Stimulated activated CD4-positive, alpha-beta T cell treated with anti-CD3 and anti-CD28 coated beads, Interleukin-1b, Interleukin-23, amount 100 ng/mL, for 24 hours (primary cell): ENCODE measurements at places on chromosomes 4 and X.

DNA sequence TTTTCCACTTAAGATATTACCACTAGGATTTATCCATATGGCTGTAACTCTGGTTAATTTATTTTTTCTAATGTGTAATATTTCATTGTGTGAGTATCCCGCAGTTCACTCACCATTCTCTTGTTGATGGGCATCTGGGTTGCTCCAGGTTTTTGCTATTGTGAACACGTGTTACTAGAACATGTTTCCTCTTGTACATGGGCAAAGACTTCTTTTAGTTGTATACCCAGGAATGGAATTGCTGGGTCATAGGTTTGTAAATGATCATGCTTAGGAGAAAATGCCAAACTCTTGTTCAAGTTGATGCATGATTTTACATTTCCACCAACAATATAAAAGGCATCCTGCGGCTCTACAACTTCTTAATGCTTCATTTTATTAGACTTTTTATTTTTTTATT lies 26.8 kb downstream of the SYNPO2 start:
- no peak for DNase-seq

GRCh38 chr4:174209341-174209740 lies 74.1 kb downstream of the FBXO8 start:
- no peak for DNase-seq

DNA sequence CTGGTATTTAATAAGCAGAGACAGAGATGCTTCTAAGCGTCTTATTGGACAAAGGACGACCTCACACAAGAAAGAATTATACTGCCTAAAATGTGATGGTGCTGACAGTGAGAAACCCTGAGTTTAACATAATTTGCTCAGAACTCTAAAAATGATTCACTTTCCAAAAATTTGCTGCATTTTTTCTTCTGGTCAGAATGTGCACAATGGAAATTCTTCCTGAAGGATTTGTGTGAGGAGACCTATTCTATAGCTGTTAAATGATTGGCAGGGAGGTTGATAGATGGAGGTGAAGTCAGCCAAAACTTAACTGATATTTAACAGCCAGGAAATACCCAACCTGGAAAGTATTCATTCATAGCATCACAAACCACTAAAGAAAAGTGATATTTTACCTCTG lies 1.7 kb downstream of the MAGEC3 start:
- DNase-seq, result no peak

GRCh38 chrX:100695991-100696390 lies 35.9 kb downstream of the SYTL4 start:
- DNase-seq, result no peak

- DNase-seq, result no peak
These were observed 173.0 kb upstream of the PCDH18 start for GRCh38 chr4:137705171-137705783.

GRCh38 chrX:38652934-38653442 lies 91.6 kb downstream of the TSPAN7 start:
- no peak for DNase-seq

DNA sequence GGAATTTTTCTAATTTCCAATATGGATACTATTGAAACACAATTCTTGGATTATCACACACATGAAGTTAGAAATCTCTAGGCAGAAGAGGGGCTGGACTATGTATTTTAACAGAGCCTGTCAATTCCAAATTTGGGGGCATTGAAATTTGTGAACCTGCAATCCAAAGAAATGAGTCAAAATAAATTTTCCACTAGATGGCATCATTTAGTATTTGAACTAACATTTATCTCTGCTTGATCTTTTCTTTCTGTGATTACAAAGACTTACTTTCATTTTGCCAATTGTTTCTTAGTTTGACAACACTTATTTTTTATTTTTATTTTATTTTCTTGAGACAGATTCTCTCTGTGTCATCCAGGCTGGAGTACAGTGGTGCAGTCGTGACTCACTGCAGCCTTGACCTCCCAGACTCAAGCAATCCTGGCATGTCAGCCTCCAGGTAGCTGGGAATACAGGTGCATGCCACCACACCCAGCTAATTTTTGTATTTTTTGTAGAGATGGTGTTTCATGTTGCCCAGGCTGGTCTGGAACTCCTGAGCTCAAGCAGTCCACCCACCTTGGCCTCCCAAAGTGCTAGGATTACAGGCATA lies 2.7 kb upstream of the PYURF start:
- no peak for DNase-seq

- DNase-seq, result peak; percentile 87
These were observed at the start of gene METAP1 for GRCh38 chr4:98995183-98996055. Gene METAP1 (plus strand): TSS chr4:98995721. CDS start chr4:98995754, 33 bp downstream.

DNA sequence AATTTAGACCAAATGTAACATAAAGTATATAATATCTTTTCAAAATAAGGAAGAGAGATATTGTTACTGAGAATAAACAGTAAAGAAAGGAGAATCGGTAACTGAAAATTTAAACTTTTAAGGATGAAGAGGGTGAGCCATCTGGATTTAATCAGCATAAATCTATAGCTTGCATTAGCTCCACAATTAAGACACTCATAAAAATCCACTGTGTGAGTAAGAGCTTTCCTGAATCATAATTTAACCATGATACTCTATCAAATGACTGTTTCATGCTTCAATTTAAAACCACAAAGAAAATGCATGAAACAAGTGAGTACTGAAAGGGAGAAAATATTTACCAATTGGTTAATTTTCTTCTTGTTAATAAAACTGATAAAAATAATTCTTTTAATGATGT lies 951.5 kb upstream of the SLIT2 start:
- no peak for DNase-seq

GRCh38 chrX:136496186-136496763 lies 1.1 kb upstream of the HTATSF1 start:
- DNase-seq, result no peak

GRCh38 chr4:157013656-157014055 lies 42.1 kb upstream of the PDGFC start:
- no peak for DNase-seq

DNA sequence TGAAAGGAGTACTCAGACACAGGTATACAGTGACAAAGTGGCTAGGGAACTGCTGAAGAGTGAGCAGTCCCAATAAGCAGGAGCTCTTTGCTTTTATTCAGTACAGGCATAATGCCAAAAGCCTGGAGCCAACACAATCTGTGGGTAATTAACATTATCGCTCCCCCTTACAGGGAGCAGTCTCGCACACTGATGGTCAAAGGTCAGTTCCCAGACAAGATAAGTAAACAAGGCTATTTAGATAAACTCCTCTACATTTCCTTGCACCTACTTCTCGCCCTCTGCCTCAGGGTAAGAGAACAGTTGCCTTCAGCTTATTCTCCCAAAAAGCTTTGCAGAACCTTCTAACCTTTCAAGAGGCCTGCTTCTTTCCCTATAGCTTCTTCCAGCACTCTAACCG lies 73.9 kb upstream of the TAF9B start:
- DNase-seq, result no peak

- no peak for DNase-seq
These were observed 19.8 kb upstream of the XG start for GRCh38 chrX:2732076-2732475.

GRCh38 chr4:168888715-168889215 lies 121.3 kb downstream of the CBR4 start:
- DNase-seq, result no peak

DNA sequence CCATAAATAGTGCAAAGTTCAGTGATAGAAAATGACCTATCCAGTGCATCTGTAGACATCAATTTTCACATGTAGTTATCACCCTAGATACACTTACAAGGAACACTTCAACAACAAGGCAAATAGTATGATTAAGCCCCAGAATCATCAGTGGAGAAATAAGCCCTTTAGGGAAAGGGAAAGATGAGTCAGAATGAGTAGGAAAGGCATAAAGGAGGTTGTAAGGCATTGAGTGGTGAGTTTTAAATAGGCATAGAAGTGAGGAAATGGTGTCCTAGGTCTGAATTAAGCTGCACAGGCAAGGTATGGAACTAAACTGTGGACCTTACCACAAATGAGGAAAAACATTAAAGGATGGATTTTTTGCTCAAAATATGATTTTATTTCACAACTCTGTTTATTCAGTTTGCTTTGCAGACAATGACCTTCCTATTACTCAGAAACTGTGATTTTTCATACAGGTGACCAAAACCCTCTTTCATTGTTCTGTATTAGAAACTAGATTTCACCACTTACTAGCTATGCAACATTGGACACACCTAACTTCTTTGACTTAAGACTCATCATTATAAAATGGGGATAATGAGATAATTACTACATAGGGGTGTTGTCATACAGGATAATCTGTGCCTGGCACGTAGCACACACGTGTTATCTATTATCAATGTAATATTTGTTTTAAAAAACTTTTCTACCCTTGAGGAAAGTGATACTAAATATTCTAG lies 57.0 kb upstream of the MAP9 start:
- no peak for DNase-seq

GRCh38 chrX:65634732-65635131 lies 32.7 kb upstream of the MSN start:
- no peak for DNase-seq

GRCh38 chr4:44438687-44439086 lies 9.9 kb downstream of the KCTD8 start:
- no peak for DNase-seq

DNA sequence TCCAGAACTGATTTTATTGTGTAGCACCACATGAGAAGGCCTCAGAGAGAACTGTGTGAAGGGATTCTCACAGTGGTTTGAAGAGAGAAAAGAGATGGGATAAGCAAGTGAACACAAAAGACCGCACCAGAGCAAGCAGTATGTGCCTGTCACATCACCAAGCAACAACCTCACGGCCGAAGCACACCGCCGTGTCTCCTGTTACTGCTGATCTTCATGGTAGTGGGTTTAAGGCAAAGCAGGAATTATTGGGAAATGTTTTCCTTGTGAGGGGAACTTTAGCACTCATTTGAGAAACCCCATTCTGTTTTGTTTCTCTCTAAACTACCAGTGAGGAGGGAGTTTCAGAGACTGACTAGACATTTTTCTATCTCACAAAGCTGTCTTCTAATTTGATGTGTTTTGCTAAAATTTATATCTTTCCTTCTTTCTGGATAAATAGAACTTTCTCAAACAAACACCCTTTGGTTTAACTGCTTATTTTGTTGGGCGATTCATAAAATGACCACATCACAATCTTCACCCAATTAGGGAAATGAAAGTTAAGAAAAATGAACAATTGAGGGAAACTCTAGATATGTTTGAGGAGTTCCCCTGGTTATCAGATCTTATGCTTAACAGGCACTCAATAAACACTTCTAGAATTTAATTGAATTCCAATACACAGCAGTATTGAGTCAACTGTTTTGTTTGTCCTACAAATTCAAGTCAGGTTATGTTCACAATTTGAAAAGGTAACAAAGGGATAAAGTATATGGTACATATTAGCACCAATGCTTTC lies 16.5 kb downstream of the SH3KBP1 start:
- no peak for DNase-seq

- DNase-seq, result no peak
These were observed 114.9 kb downstream of the VSIG4 start for GRCh38 chrX:65925005-65925404.

GRCh38 chr4:155010376-155010775 lies 198.1 kb upstream of the NPY2R start:
- no peak for DNase-seq

DNA sequence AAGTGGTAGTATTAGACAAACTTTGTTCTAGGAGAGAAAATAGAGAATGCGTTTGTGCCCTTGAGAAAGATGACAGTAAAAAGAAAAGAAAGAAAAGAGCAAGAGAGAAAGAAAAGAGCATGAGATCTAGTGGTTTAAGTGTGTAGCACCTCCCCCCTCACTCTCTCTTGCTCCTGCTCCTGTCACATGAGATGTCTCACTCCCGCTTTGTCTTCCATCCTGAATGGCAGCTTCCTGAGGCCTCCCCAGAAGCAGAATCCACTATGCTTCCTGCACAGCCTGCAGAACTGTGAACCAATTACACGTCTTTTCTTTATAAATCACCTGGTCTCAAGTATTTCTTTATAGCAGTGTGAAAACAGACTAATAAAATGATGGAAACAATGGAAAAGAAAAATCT lies 499.6 kb downstream of the ACTRT1 start:
- no peak for DNase-seq

DNA sequence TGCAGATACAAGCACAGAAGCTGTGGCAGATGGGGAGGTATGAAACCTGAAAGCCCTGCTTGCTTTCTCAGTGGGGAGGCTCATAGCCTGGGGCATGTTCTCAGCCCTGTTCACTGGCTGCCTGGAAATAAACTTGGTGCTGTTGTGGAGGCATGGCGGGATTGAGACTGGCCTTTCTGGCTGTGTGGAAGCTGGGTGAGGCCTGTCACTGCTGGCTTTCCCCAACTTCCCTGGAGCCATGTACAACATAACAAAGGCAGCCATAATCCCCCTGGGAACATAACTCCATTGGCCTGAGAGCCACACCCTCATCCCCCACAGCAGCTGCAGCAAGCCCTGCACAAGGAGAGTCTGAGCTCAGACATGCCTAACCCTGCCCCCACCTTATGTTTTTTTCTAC lies 237.7 kb upstream of the TLL1 start:
- DNase-seq, result no peak

DNA sequence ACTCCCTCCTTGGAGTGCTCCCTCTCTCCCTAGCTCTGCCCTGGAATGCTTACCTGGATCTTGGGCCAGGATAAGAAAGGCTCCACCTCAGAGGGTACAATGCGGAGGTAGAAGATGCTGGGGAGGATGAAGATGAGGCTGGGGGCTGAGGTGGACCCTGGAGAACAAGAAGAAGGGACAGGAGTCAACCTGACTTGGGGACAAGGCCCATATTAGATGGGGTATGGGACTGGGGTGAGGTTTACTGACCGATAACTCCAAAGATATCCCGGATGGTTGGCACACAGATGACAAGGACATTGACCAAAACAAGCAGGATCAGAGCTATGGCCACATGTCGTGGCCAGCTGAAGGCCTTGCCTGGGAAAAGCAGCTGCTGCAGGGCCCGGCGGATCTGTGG lies 10.6 kb downstream of the SLC38A5 start:
- no peak for DNase-seq

- no peak for DNase-seq
These were observed 30.8 kb downstream of the CEP135 start for GRCh38 chr4:55979562-55979961.

GRCh38 chr4:22595684-22596083 lies 79.8 kb upstream of the ADGRA3 start:
- DNase-seq, result no peak

DNA sequence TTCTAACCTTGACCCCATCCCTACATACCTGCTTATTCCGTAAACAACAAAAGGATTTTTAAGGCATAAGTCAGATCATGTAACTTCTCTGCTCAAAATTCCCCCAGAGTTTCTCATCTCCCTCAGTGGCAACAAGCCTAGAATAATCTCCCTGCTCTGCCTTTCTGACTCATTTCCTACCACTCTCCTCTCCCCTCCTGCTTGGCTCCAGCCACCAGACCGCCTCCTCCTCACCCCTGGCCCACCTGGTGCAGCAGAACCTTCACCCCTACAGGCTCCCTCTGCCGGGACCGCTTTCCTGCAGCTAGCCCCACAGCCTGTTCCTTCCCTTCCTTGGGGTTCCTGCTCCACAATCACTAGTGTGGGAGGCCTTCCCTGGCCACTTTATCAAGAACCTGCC lies 32.1 kb downstream of the TSPAN5 start:
- DNase-seq, result no peak

DNA sequence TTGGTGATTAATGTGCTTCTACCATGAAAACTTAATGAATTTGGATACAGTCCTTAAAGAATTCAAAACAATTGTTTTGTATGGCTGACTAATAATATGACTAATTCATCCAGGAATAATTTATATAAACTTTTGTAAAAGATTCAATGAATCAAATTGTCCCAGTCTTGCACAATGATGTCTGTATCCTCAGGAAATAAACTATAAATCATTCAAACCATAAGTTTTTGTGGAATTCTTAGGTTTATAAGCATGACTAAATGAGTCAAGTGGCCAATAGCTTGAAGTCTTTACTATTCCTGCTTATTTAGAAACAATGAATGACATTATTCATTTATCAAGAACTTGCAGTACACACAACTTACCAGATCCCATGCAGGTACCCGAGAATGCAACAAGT lies 935.0 kb upstream of the INTU start:
- no peak for DNase-seq
